ENCODE measurements at places on chromosomes 12 and 14. TPM values are rescaled to one million over a fixed set of nuclear protein-coding genes. Genes with fewer than 3 reads are reported as not detected.

RPS6KL1 gene
- 11.6 TPM for total RNA-seq

DNA sequence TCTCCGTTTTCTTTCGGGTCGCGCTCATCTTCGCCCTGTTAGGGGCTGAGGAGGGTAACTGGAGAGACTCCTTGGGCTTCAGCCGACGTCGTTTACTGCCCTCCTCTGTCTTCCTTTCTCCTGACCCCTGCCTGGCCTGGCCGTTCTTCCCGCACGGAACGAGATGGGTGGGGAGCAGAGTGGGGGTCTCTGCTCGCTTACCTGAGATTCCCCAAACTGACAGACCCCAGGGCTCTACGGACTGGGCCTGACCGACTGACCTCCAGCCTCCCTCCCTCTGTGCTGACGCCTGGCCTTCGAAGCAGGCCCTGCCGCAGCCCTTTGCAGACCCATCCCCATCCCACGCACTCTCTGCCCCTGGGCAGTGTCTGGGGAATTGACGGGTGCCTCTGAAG lies 439 bp downstream of the GOLGA5 start:
- peak; percentile 16 for DNase-seq
- H3K36me3 ChIP-seq = no peaks in the 10 kb centered on the region
- H3K4me3 ChIP-seq = peak overlapping the region; percentile 95
- peak overlapping the region; percentile 78 for H3K27ac ChIP-seq

DNA sequence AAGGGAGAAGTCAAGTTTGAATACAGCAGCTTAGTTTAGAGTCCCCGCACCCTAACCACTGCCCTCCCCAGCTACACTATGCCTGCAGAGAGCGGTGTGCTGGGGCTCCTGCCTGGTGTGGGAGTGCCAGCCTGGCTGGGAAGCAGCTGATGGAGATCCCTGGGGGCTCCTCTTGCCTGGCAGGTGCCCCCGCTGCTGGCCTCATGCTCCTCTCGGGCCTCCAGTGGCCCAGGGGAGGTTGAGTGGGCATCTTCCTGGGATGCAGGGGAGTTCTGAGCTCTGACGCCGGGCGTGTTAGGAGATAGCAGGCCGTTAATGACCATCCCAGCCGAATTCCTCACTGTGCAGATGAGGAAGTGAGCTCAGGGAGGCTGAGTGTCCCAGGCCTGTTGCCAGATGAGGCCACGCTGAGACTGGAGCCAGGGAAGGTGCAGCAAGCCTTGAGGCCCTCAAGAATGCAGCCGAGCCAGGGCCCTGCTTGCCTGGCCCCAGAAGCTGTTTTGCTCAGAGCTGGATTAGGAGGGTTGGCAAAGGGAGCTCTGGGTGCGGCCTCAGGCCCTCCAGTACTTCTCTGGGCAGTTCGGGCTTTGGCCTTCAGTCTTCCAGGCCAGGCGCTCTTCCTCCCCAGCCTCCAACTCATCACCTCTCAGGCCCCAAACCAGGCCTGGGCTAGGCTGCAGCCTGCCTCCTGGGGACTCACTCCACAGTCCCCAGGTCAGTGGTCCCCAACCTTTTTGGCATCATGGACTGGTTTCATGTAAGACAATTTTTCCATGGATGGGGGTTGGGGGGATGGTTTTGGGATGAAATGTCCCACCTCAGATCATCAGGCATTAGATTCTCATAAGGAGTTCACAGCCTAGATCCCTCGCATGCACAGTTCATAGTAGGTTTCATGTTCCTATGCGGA lies 6.6 kb upstream of the CYP46A1 start:
- no peak for DNase-seq
- H3K27me3 ChIP-seq = no peaks in the 10 kb centered on the region
- H3K4me3 ChIP-seq = no peak overlapping the region
- no peak overlapping the region for H3K27ac ChIP-seq
- no peaks in the 10 kb centered on the region for H3K36me3 ChIP-seq

GRCh38 chr12:56773113-56773512 lies 10.0 kb downstream of the HSD17B6 start:
- no peaks in the 10 kb centered on the region for H3K27me3 ChIP-seq
- H3K4me1 ChIP-seq = peaks cover 13% of the 10 kb centered on the region
- H3K27ac ChIP-seq = no peak overlapping the region
- no peak overlapping the region for H3K4me3 ChIP-seq
- DNase-seq = no peak

GRCh38 chr12:29559198-29559597 lies 61.7 kb upstream of the OVCH1 start:
- H3K4me1 ChIP-seq = peaks cover 19% of the 10 kb centered on the region
- H3K4me3 ChIP-seq = no peak overlapping the region
- DNase-seq = no peak
- H3K27me3 ChIP-seq = no peaks in the 10 kb centered on the region
- no peaks in the 10 kb centered on the region for H3K36me3 ChIP-seq

DNA sequence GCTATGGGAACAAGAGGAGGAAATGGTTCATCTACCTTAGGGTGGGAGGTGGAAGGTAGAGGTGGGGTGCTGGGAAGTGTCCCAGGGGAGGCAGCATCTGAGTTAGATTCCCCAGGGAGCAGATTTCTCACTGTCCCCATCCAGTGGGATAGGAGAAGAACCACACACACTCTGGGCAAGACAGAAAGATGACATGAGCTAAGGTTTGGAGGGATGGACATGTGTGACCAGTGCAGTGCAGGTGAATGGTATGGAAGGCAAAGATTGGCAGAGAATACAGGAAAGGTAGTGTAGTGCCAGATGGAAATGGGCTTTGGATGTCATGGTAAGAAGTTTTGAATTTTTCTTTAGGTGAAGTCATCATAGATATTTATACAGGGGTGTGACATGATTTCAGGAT lies 11.3 kb upstream of the DUSP6 start:
- H3K36me3 ChIP-seq = no peaks in the 10 kb centered on the region
- peaks cover 2% of the 10 kb centered on the region for H3K27me3 ChIP-seq
- H3K4me1 ChIP-seq = peaks cover 13% of the 10 kb centered on the region
- no peak overlapping the region for H3K27ac ChIP-seq

C12orf54 gene
- not detected for total RNA-seq

DNA sequence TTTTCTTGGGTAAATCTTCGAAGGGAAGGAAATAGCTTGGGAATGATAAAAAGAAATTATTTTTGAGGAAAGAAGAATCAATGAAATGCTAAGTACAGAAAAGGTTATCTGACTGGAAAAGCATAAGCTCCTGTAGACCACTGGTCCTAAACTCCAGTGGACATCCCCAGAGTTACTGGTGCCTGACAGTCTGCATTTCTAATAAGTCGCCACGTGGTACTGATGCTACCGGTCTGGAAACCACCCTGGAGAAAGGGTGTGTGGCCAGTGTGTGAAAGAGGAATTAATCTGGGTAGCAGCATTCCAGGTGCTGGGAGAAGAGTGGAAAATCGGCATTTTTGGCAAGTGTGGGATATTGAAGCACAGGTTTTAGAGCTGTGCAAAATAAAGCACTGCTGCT lies 73.3 kb downstream of the FBXW8 start:
- DNase-seq = no peak
- H3K27me3 ChIP-seq = no peaks in the 10 kb centered on the region
- H3K4me1 ChIP-seq = no peaks in the 10 kb centered on the region
- no peak overlapping the region for H3K27ac ChIP-seq
- no peak overlapping the region for H3K4me3 ChIP-seq

- DNase-seq = no peak
- no peak overlapping the region for H3K4me3 ChIP-seq
- no peaks in the 10 kb centered on the region for H3K36me3 ChIP-seq
- H3K4me1 ChIP-seq = no peaks in the 10 kb centered on the region
- H3K27me3 ChIP-seq = no peaks in the 10 kb centered on the region
Observed at GRCh38 chr12:69844416-69844815, 19.4 kb downstream of the MYRFL start.

GRCh38 chr12:41190338-41190737 lies 2.2 kb downstream of the PDZRN4 start:
- H3K27ac ChIP-seq = no peak overlapping the region
- peak; percentile 49 for DNase-seq
- H3K4me1 ChIP-seq = no peaks in the 10 kb centered on the region
- peaks cover 56% of the 10 kb centered on the region for H3K27me3 ChIP-seq
- H3K4me3 ChIP-seq = peak overlapping the region; percentile 58

STAB2 gene
- 0.14 TPM for total RNA-seq

All from GM23338 (cell line).